ENCODE measurements at places on chromosomes 3 and 15.

DNA sequence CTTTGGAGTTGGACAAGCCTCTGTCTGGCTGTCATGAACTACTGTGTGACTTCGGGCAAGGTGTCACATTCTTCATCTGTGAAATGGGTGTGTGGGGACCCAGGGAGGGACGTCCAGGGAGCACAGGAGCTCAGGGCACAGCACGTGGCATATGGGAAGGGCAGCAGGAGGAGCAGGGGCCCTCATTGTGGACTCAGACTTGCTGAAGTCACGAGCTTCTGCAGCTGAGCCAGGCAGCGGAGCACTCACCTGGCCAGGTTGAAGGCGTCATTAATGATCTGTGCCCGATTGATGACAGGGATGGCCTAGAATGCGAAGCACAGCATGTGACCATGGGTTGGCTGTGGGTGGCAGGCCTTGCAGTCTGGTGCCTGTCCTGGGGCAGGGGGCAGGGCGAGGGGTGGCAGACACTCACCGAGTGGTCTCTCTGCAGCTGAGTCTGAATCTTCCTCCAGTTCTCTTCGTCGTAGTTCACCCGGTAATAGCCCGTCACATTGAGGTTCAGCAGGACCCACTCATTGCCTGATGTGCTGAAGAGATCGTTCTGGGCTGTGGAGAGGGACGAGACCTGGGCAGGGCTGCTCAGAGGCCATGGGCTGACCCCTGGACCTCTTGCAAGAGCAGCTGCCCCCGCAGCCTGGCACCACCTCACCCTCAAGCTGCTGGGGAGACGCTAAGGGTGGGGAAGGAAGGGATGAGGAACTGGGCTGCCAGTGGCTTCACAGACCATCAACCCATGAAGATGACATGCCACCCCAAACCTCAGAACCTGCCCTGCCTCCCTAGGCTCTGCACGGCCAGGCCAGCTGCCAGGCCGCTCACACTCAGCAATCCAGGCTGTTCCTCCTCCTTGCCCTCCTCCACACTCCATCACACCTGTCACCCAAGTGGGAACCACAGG is 15.4 kb downstream of the ANPEP start:
- DNase-seq: no peak

GRCh38 chr3:184455991-184456390 is 76.1 kb downstream of the CHRD start:
- no peak for DNase-seq

- DNase-seq: no peak
Measured at GRCh38 chr3:122060040-122060698, 5.0 kb downstream of the CD86 start.

DNA sequence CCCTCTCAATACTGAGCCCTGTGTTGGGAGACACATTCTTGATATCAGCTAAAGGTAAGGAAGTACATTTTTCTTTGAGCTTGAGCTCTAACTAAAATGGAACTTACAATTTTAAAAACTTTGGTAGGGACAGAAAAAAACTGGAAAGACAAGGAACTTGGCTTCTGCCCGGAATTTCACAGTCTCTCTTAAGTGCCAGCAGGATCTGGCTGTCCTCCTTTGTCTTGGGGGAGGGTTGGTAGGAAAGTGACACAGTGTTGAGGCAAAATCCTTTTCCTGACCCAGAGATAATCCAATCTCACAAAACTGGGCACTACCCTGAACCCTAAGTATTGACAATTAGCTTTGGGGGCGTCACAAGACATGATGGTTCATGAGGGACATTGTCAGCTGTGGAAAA is 45.3 kb downstream of the ZPLD1 start:
- no peak for DNase-seq

DNA sequence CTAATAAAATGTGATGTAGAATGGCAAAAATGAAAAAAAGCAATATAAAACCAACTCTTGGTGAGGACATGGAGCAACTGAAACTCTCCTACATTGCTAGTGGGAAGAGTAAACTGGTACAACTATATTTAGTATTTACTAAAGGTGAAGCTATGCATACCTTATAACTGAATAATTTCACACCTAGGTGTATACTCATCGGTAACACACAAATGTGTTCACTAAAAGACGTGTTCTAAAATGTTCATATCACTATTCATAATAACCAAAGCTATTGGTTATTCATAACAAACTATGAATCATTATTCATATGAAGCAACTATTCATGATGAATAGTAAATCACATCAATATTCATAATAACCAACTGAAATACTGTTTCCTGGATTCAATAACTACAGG is 1030.3 kb downstream of the ROBO2 start:
- DNase-seq: no peak

DNA sequence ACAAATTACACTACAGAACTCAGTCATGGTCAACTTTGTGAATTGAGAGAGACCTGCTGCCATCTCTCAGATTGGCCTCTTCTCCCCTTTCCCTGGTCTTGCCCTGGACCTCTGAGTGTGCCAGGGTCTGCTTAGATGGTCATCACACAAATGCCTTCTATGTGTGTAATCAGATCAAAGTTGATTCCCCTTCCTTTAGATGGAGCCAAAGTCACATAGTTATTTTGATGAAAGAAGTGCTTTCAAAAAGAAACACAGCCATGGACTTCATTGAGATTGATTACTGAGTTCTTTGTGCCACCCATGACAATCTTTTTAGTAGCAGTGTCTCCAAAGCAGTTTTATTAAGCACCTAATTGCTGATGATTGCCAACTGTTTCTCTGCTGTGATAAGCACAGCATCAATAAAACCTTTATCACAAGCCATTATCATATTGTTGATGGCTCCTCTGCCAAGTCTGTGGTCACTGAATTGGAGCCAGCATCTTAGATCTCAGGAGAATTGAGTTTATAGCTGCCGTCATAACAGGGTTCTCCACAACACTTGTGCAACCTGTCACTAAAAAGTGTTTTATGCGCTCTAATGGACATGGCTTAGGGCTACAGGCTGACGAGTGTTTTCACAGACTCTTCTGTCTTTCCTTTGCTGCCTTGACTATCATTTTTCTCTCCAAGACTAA is 149.7 kb upstream of the NUDT16 start:
- DNase-seq: no peak

- DNase-seq: no peak
Measured at GRCh38 chr3:42012383-42012934, 50.6 kb upstream of the ULK4 start.

DNA sequence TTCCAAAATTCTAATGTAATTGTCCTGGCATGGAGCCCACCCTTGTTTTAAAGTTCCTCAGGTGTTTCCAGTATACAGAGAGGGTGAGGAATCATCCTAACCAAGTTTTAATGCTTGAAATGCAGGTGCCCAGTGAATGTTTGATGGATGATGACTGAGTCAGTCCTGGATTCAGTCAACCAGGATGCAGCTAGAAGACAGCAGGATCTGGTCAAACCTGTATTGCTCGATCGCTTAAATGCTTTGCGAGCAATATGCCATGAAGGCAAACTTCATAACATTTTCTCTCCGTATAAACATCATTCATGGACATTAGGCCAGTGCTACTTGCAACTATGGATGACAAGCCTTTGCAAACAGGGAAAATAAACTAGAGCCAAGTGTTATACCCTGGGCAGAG is 591.2 kb downstream of the RSL24D1 start:
- no peak for DNase-seq

GRCh38 chr15:74838137-74838516 is 4.8 kb downstream of the ULK3 start:
- DNase-seq: no peak

- no peak for DNase-seq
Measured at GRCh38 chr15:81766829-81767475, 278.9 kb downstream of the MEX3B start.

- DNase-seq: no peak
Measured at GRCh38 chr3:158912621-158913020, 110.8 kb downstream of the MFSD1 start.

DNA sequence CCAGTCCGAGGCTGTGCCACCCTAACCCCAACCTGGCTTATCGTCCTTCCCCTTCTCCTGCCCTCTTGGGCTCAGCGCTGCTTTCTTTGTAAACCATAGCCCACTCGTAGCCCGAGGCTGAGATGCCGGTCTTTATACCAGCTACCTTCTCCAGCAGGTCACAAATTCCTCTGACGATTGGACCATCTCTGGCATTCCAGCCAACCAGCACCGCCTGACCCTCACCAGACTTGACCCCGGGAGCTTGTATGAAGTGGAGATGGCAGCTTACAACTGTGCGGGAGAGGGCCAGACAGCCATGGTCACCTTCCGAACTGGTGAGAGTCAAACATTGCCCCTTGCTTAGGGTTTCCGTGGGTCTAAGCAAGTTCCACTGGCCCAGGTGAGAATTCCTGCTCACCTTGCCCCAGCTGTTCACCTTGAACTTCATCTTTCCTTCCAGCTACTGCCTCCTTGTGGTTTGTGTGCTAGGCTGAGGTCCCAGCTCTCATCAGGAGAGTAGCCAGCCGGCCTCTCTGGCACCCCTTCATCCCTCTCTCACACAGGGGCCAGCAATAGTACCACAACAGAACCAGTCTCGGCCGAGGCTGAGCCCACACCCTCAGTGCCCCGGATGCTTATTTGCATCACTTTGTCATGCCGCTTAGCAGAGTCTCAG is 66.7 kb downstream of the BOC start:
- DNase-seq: no peak

DNA sequence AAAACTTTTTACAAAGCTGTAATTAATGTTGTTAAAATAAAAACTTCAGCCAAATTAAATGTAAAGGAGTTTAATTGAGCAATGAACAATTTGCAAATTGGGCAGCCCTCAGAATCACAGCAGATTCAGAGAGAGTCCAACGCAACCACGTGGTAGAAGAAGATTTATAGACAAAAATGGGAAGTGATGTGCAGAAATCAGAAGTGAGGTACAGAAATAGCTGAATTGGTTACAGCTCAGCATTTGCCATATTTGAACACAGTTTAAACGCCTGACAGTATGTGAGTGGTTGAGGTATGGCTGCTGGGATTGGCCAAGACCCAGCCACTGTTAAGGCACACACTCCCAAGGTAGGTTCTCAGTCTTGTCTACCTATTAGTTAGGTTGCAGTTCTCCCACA is 14.4 kb upstream of the PLA2G4D start:
- no peak for DNase-seq

- DNase-seq: no peak
Measured at GRCh38 chr3:104947943-104948342, 418.8 kb upstream of the ALCAM start.
